GDM1 (cell line): ENCODE measurements at places on chromosomes 11 and 22.
A peak's percentile ranks its signal among the peaks of the same experiment; 100 is the strongest.

- DNase-seq: no peak
Observed at GRCh38 chr22:25645266-25645665, 80.8 kb downstream of the GRK3 start.

DNA sequence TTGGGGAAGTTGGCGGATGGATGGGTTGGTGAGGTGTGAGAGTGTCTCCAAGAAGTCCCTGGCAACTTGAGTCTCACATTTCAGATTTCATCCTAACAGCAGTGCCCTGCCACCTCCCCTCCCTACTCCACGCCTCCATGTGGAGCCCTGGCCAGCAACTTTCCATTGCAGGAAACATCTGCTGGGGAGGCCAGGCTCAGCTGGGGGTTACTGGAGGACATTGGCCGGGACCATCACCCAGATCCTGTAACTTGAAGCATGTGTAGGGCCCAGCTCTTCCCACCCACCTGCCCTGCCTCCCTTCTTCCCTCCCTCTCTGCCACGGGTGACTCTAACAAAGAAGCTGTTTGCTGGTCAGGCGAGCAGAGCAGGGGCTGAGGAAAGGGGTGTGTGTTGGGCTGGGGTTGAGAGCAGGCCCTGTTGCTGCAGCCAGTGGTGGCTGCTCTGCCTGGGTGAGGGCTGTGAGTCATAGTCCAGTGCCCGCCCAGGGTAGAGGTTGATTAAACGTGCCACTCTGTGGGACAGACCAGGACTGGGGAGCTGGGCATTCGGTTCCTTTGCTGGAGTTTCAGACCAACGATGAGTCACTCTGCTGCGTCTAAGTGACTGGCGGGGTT, 64.0 kb downstream of the SCN3B start:
- DNase-seq: no peak

DNA sequence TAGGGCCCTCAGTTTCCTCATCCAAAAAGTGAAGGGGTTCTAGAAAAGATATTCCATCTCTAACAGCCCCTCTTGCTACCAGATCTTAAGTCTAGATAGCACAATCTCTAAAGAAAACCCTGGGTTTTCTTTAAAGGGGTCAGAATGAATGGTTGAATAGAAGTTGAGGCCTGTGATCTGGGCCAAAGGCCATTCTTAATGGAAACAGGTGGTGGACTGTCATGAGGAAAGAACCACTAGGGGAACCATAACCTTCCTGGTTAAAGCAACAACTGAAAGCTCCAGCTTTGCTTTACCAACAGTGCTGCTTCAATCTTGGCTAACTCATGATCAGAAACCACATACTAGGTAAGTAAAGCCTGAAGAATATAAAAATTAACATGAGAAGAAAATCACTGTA, 1.8 kb downstream of the CELF1 start:
- no peak for DNase-seq

GRCh38 chr22:43370036-43370435, 26.9 kb upstream of the SCUBE1 start:
- DNase-seq: no peak

- DNase-seq: no peak
Observed at GRCh38 chr11:12552692-12553091, 121.5 kb upstream of the TEAD1 start.

GRCh38 chr11:133235381-133235780, 296.9 kb downstream of the OPCML start:
- no peak for DNase-seq

GRCh38 chr11:134667505-134667904, 255.5 kb upstream of the B3GAT1 start:
- no peak for DNase-seq

DNA sequence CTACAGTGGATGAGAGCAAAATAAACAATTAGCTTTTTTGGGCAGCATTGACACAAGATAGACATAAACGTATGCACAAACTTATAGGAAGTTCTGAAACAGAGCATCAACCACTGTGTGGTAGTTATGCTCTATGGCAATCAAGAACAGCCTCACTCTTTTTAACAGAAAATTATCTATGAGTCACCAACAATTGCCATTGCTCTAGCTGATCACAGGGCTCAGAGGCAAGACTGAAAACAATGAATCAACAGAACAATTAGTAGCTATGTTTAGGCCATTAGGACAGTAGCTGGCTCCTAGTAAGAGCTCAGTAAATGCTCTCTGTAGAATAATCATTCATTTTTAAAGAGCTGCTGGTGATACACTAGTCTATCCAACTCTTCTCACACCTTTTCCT, 34.9 kb upstream of the PICALM start:
- no peak for DNase-seq

- no peak for DNase-seq
Observed at GRCh38 chr11:134032043-134032442, 36.8 kb upstream of the JAM3 start.

- no peak for DNase-seq
Observed at GRCh38 chr11:131301306-131301705, 69.1 kb upstream of the NTM start.

- no peak for DNase-seq
Observed at GRCh38 chr11:57359896-57360690, 20.9 kb downstream of the PRG3 start.

DNA sequence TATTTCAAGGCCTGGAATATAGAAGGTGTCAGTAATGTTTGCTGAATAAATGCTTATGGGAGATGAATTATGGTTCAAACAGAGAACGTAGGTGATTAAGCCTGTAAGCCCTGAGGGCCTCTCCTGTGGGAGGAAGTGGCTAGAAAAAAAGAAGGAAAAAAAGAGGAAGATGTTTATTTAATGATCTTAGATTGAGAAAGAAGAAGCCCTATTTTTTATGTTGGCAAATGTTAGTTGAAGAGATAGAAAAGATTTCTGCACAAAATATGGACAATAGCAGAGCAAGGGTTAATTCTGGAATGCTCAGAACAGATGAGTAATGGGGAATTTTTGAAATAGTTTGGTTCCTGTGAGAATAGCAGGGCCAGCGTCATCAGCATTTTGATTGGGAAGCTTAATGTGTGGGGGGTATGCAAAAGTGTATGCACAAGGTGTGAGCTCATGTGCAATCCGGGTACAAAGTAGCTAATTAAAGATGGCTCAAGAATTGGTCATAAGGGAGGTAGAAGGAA, 95.7 kb downstream of the TEAD1 start:
- no peak for DNase-seq

GRCh38 chr11:45683271-45684058, 18.0 kb upstream of the CHST1 start:
- DNase-seq: no peak

- no peak for DNase-seq
Observed at GRCh38 chr11:66727282-66728037, 1.6 kb downstream of the SPTBN2 start.

DNA sequence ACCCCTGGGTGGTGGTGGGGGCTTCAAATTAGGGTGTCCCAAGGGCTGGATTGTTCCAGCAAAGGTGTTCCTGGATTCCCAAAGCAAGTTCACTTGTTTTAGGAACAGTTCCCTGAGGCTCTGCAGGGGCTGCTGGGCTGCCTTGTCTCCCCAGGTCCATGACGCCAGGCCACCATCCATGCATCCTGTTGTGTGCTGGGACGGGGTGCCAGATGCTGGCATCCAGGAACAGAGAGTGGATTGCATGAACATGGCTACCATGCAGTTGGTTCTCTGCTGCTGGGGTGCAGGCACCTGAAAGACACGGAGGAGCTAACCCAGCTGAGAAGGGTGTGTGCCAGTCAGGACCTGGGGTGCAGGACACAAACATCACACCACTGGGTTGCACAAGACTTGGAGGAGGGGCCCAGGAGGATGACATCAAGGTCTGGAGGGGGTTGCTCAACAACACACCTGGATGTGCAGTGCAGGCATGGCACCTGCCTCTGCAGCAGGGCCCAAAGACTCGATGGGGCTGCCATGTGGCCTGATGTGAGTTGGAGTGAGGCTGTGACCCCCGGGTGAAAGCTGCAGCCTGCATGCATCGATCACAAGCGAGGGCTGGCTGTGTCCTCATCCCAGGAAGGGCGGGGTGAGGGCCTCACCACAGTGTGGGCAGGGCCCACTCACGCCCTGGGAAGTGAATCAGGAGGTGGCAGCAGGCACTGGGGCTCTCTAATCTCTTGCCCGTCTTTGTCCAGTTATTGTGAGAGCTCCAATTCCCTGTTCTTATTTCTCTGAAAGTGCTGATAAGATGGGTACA, 74.0 kb upstream of the CLDN5 start:
- no peak for DNase-seq

- no peak for DNase-seq
Observed at GRCh38 chr11:134157451-134157850, 66.3 kb downstream of the NCAPD3 start.

GRCh38 chr11:126512741-126513715, 157.5 kb downstream of the ST3GAL4 start:
- DNase-seq: no peak

GRCh38 chr11:67293090-67293489, 4.0 kb downstream of the ANKRD13D start:
- no peak for DNase-seq

DNA sequence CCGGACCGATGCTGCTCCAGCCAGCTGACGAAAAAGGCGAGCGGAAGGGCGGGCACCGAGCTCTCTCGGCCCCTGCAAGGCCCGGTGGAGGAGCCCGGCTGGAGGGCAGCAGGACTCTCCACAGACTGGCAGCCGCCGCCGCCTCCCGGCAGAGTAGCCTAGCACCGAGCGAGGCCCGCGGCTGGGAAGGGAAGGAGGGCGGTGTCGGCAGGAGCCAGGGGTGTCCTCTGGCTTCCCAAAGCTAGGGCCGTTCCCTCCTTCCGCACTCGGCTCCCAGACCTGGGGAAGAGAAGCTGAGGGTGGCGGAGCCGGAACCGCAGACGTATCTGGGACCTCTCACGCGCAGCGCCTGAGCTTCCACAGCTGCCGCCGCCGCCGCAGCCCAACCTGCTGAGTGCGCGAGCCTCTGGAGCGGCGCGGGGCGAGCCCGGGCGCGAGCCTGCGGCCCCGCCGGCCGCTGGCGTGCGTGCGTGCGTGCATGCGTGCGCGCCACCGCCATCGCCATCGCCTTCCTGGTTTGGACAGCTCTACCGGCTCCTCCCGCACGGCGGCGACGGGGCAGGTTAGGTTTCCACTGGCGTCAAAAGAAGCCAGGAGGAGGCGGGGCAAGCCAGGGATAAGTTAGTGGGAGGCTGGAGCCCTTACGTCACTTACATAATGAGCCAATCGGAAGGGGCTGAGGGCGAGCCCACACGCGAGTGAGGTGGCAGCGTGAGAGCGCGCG, at the start of gene RAB6A:
TSS of gene RAB6A (minus strand) at position 396 of the 724 bp plus-strand sequence. CDS start 439 bp downstream, outside the sequence.
- DNase-seq: peak; percentile 100

DNA sequence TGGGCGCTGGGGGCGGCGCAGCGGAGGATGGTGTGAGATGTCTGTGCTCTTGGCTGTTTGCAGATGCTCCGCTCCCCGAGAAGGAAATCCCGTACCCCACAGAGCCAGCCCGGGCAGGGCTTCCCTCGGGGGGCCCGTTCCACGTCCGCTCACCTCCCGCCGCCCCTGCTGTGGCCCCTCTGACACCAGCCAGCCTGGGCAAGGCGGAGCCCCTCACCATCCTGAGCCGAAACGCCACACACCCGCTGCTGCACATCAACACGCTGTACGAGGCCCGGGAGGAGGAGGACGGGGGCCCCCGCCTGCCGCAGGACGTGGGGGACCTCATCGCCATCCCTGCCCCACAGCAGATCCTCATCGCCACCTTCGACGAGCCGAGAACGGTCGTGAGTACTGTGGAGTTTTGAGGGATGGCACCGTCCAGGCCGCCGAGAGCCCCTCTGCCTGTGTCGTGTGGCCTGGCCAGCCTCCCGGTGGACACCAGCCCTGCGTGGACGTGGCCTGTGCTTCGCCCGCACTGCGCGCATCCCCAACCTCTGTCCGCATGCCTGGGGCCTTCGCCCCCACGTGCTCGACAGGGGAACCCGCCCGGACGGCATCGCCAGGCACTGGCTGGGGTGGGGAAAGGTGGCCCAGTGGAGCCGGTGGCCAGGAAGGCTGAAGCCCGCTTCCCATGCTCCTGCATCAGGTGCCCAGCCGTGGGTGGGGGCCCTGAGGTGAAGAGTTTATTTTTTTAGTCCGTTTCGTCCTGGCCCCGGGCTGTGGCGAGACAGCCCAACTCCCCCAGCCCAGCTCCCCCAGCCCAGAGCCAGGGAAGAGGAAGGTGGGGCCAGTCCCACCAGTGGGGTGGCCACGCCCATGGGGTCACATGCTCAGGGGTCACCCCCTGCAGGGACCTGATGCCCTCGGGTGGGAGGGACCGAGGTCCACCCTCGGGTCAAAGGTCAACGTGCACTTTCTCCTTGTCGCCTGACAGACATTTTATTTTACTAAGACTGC, 6.5 kb upstream of the TRABD start:
- no peak for DNase-seq

- DNase-seq: no peak
Observed at GRCh38 chr11:100831929-100832494, 144.9 kb downstream of the ARHGAP42 start.

- DNase-seq: no peak
Observed at GRCh38 chr11:94924171-94924572, 49.2 kb downstream of the CWC15 start.

DNA sequence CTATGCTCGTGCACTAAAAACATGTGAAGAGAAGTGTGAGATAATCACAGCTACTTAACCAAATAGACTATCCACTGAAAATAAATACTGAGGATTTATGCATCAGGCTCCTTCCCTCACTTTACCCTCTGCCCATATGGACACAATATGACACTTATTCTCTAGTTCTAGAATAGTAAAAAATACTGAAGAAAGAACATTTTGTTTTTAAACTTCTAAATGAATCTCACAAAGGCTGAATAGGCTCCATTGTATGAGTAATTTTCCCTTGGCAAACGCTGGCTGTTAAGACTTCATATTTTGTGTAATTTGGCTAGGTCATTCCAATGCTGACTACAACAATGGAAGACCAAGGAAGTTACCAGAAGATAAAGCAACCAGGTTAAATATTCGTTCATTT, 9.9 kb downstream of the HPS5 start:
- DNase-seq: no peak

GRCh38 chr11:122145715-122146274, 29.8 kb upstream of the BLID start:
- DNase-seq: no peak

DNA sequence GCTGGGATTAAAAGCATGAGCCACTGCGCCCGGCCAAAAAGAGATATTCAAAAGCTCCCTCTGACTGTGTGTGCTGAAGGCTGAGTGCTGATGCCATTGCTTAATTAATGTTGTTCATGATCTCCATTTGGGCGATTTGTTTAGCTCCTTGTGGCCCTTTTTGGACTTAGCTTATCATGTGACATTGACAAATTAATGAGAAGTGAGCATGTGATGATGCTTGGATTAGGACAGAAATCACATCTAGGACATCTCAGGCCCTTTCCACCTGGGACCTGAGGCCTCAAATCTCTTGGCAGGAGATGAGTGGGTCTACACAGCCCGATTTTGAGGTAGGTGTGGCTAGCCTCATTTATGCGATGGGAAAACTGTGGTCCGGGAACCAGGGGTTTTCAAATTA, 10.4 kb downstream of the EHF start:
- no peak for DNase-seq

DNA sequence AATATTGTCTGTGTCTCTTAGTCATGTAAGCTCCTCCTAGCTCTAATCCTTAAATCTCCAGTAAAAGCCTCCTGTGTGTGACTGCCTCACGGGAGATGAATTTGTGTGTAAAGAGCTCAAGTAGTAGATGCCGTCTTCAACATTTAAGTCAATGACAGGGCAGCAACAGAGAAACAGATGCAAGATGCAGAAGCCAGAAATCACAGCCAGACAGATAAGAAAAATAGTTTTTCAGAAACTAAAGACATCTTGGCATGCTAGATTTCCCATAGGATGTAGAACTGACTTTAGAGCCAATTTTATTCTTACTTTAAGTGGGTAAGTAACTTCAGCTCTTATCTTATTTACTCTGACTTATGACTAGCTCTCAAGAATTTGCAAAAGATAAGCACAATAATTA, 652.8 kb downstream of the KCNA4 start:
- DNase-seq: no peak

- peak; percentile 64 for DNase-seq
Observed at GRCh38 chr11:78350646-78351165, 66.9 kb downstream of the GAB2 start.
